GM03348 (cell line): ENCODE measurements at places on chromosomes 1 and 21.

- no peak for DNase-seq
These were observed 113.1 kb downstream of the DNM3 start for GRCh38 chr1:171954361-171954760.

DNA sequence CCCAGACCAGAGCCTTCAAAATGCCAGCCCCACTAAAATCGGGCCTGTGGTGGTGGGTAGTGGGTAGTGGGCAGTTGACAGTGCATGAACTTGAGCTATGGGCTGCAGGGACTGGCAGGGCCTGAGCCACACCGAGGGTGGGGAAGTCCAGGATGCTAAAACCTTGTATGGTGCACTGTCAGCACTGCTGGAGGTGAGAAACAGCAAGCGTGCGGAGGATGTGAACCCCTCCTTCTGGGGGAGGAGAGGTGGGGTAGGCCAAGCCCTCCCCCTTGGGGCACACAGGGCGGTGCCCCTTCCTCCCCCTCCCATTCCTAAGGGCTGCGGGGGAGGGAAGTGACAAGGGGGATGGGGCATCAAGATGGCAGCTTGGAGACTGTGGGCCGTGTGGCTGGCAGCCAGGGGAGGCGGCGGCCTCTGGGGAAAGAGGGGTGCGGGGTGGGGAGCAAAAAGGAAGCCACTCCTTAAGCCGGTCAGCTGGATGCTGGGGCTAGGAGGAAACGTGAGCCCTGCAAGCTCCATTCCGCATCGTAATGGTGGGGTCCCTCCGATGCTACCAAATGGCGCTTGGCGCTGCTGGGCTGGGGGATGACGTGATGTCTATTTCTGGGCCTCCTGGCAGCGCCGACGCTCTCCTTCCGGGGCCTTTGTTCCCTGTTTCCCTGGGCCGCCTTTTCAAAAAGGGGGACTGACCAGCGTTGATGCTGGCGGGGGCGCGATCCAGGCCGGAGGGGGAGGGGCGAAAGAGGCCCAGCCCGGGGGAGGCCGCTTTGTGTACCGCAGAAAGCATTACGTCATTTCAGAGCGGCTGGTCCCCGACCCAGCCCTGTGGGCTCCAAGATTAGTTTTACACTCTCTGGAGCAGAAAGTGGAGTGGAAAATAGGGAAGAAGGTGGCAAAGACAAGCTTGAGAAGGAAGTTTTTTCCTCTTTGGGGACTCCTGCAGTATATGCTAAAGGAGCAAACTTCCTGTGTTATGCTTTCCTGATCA, 809 bp downstream of the SYT11 start:
- DNase-seq: peak; percentile 88

GRCh38 chr1:231338270-231339128, at the start of gene SPRTN:
SPRTN (plus strand) TSS chr1:231338293; CDS start chr1:231338384, 91 bp downstream.
- DNase-seq: peak; percentile 93

DNA sequence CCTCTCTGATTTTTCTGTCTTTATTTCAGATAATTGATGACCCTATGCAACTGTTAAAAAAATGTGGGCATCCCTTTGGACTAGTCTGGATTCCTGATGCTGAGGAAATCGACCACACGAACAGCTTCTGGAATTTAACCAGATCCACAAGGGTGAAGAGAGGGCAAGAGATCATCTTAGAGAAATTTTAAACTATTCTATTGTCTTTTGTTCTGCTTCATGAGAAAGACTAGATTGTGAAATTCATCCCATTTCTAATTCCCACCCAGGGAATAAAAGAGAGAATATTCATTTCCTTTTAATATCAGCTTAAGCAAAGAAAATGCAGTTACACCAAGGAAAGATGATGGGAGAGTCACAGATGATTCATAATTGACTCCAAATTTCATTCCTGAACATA, 71.8 kb downstream of the DUSP10 start:
- peak; percentile 13 for DNase-seq

- DNase-seq: no peak
These were observed 136.2 kb upstream of the DUSP10 start for GRCh38 chr1:221878134-221878533.

- peak; percentile 65 for DNase-seq
These were observed 52.2 kb downstream of the TRAF5 start for GRCh38 chr1:211378844-211379243.

- peak; percentile 16 for DNase-seq
These were observed 53.9 kb downstream of the SYDE2 start for GRCh38 chr1:85146972-85147359.

- peak; percentile 52 for DNase-seq
These were observed at the start of gene TRIM17 for GRCh38 chr1:228416217-228416933. TRIM17 (minus strand) TSS chr1:228416861; CDS start chr1:228415072, 1,789 bp downstream.

- DNase-seq: no peak
These were observed 98.6 kb upstream of the KRTAP19-8 start for GRCh38 chr21:31136891-31137290.

DNA sequence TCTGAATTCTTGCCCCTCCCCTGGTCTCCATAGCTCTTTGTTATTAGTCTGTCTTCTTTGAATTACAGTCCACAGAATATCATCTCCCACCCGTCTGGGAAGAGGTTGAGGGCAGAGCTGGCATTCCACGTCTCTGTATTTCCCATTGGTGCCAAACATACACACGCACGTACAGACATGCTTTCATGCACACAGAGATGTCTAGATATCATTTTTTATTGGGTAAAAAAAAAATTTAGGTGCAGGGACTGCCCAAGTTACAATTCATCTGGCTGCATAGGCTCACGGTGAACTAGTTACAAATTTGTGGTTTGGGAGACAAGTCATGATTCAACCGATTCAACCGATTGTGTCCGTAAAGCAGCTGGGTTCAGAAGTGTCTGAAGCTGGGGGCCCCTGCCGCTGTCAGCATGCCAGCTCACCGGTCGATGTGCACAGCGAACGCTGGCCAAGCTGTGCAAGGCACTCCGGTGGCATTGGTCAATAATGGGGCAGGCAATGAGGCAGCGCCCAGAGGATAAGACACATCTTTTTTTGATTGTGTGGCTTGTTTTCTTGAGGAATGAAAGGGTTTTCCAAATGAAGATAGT, 73.7 kb downstream of the KCNN3 start:
- no peak for DNase-seq

DNA sequence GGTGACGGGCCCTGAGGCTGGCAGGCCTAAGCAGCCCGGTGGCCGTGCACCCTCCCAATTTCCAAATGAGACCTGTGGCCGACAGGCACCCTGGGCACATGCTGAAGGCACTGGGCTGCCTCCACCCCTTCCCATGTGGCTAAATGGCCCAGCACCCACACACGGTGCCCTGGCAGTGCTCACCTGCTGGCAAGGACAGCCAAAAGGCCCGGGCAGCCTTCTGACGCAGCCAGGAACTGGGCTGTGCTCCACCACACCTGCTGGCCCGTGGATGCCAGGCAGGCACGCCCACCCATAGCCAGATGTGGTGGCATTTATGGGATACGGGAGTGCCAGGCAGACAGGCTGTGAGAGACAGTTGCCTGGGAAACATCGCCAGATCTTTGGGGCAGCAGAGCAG, 4.0 kb upstream of the FAAP20 start:
- DNase-seq: no peak

- DNase-seq: no peak
These were observed 23.7 kb downstream of the PSMG1 start for GRCh38 chr21:39159342-39160063.

DNA sequence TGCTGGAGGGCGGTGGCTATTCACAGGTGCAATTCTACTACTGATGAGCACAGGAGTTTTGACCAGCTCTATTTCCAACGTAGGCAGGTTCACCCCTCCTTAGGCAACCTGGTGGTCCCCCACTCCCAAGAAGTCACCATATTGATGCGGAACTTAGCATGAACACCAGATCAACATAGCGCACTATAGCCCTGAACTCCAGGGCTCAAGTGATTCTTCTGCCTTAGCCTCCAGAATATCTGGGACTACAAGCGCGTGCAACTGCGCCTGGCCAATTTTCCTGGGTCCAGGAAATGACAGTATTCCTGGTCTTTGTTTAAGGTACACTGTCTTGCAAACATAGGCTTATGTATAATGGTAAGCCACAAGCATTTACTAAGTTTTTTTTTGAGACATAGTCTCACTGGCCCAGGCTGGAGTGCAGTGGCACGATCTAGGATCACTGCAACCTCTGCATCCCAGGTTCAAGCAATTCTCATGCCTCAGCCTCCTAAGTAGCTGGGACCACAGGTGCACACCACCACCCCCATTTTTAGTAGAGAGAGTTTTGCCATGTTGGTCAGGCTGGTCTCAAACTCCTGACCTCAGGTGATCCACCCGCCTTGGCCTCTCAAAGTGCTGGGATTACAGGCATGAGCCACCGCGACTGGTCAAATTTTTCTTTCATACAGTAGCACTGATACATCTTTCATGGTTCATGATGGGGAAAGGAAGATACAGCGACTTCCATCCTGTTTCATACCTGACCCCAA, 12.6 kb downstream of the MCL1 start:
- DNase-seq: no peak

GRCh38 chr1:3404301-3404700, 50.2 kb upstream of the ARHGEF16 start:
- no peak for DNase-seq

- no peak for DNase-seq
These were observed 139.4 kb downstream of the LRRC7 start for GRCh38 chr1:69707103-69707502.

GRCh38 chr21:36169470-36170128, 13.0 kb downstream of the DOP1B start:
- DNase-seq: no peak

DNA sequence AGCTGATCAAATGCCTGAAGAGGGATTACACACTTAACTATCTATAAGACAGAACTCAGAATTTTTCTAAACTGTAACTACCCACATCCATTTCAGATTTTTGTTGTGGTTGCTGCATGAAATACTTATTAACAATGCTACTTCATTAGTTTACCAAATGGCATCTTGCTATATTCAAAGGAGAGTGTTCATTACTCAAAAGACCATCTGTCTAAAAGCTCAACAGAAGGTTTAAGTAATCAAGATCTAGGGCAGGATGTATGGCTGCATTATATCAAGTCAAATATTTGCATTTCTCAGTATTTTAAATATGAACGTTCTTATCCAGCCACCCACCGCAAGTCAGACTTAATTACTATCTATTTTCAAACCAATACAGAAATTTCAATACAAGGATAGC, 79.9 kb downstream of the SIPA1L2 start:
- DNase-seq: no peak

GRCh38 chr1:167344615-167345385, 124.1 kb downstream of the POU2F1 start:
- no peak for DNase-seq

- no peak for DNase-seq
These were observed 5.2 kb downstream of the EGLN1 start for GRCh38 chr1:231416901-231417300.

DNA sequence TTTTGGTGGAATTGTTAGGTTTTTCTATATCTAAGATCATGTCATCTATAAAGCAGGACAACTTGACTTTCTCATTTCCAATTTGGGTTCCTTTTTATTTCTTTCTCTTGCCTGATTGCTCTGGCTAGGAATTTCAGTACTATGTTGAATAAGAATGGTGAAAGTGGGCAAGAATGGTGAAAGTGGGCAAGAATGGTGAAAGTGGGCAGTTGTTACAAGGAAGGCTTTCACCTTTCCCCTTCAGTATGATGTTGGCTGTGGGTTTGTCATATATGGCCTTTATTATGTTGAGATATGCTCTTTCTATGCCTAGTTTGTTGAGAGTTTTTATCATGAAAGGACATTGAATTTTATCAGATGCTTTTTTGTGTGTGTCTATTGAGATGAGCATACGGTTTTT, 64.5 kb downstream of the XPR1 start:
- DNase-seq: no peak

GRCh38 chr1:117602862-117603261, 3.0 kb upstream of the TENT5C start:
- DNase-seq: no peak

GRCh38 chr1:241118049-241118448, 239.0 kb downstream of the RGS7 start:
- DNase-seq: no peak

DNA sequence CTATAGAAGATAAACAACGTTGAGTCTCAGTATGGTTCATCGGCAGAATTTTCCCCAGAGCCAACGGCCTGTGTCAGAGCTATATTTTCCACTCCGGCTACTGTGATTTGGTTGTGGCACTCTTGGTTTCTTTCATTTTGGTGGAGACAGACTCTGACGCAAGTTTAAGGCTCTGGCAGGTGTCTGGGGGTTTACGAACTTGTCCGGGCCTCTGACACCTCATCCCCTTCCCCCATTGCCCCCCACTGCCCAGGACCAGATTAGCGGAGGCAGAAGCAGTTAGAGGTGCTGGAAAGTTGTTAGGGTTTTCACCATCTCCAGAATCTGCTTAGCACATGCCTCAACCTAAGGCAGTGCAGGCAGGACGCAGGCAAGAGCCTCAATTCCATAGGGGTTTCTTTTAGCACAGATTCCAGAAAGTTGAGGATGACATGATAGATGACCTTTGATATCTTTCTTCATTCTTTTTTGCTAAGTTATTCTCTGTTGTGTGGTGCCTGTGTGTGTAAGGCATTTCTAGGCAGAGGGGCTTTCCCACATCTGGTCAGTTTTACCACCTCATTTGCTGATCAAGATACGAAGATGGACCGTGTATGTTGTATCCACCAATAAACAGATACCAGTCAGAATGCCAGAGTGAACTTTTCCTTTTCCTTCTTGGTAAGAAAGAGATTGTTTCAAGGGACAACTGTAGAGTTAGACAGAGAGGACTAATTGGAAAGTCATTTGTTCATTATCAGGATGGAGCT, 18.4 kb upstream of the IL10 start:
- no peak for DNase-seq

- no peak for DNase-seq
These were observed 2.8 kb upstream of the KRTAP10-5 start for GRCh38 chr21:44583089-44583799.

DNA sequence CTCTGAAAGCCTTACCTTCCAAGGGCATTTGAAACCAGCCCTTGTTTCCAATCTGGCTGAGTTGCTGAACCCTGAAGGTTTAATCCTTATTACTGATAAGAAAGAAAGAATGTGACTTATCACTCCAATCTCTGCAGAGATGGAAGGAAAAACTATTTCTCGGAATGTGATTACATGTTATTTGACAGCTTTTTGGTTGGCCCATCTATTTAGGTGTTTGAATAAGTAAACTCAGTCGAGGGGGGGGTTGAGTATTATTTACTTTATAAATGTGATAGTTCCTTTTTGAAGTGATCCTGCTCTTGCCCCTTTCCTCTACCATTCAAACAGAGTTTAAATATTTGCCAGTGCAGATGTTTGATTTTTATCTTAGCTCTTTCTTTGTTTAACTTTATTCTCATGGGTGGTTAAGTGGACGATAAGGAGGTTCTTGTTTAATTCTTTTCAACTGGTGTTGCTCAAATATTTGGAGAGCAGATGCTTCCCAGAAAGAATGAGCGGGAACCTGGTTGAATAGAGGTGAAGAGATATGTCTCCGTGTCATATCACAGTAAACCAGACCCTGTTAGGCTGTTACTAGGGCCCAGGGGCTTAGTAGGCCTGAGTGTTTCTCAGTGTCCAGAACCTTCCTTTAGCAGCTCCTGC, 126.1 kb downstream of the CACHD1 start:
- DNase-seq: no peak
